COR-L47 (cell line): ENCODE measurements at places on chromosomes 11 and 22.

GRCh38 chr11:75740681-75741080, 23.0 kb downstream of the MOGAT2 start:
- DNase-seq = no peak

DNA sequence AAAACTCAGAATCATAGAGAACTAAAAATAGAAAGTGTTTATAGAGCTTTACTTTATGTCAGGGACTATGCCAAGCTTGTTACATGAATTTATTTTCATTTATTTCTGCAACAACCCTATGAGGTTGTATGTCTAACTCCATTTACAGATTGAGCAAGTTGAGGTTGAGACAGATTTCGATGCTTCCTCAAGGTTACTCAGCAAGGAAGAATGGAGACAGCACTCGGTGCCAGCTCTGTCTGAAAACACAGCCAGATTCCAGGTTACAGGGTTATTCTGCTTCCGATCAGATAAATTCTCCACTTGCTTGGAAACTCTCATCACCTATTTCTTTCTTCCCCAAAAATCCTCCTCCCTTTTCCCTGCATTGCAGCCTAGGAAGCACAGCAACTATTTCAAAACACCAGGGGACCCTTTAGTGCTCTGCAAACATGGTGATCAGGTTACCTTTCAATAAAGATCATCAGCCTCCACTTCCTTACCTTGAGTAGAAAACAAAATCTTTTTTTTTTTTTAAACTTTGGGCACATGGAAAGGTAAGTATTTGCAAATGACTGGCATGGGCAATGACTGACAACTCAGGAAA, 7.0 kb downstream of the MMP3 start:
- no peak for DNase-seq

DNA sequence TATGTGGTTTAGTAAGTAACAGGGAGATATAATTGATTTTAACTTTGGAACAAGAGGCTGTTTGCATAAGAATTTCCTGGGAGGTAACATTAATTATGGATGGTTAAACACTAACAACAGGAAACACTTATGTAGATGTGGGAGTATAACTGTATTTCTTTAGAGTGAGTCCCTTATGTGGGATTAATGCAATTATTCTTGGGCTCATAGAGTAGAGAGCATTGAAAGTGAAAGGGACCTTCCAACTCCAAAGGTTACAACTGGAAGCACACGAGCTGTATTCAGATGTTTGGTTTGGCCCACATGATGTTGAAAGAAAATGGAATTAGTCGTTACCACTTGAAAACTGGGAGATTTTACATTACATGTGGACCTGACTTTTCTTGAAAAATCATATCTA, 53.5 kb downstream of the BBOX1 start:
- DNase-seq = no peak

GRCh38 chr11:128628325-128628673, 40.9 kb upstream of the ETS1 start:
- DNase-seq = no peak

GRCh38 chr11:118267486-118267885, 3.4 kb upstream of the MPZL2 start:
- no peak for DNase-seq

DNA sequence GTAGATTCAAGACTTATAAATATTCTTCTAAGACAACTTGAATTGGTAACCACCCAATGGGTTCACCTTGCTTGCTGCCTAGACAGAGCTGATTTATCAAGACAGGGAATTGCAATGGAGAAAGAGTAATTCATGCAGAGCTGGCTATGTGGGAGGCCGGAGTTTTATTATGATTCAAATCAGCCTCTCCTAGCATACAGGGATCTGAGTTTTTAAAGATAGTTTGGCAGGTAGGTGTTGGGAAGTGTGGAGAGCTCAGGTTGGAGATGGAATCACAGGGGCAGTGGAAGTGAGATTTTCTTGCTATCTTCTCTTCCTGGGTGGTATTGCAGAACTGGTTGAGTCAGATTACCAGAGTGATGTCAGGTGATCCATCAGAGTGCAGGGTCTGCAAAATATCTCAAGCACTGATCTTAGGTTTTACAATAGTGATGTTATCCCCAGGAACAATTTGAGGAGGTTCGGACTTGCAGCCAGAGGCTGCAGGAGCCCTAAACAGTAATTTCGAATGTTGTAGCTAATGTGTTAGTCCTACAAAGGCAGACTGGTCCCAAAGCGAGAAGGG, 1448.6 kb upstream of the RAG2 start:
- no peak for DNase-seq

GRCh38 chr11:44556735-44557409, 8.6 kb upstream of the CD82 start:
- peak; percentile 25 for DNase-seq
